Keratinocyte (primary cell): ENCODE measurements at places on chromosomes 6 and 20.
A peak's percentile ranks its signal among the peaks of the same experiment; 100 is the strongest.

- DNase-seq = no peak
Measured at GRCh38 chr6:97450087-97450486, 167.1 kb upstream of the MMS22L start.

DNA sequence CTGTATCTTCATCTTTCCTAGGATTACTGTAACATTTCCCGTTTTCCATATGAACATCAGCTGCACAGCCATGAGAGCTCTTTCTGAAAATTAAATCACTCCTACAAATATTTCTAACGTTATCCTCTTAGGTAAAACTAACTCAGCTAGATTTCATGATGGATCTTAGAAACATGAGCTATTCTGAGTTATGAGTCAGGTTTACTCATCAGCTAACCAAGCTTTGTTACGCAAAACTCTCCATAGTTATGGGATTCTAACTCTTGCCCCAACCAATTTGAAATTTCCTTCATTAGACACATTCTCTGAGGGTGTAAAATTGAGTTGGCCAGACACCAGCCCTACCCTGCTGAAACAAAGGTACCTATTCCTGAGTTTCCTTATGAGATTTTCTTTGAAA is 14.0 kb downstream of the DEFB110 start:
- DNase-seq = peak; percentile 15

DNA sequence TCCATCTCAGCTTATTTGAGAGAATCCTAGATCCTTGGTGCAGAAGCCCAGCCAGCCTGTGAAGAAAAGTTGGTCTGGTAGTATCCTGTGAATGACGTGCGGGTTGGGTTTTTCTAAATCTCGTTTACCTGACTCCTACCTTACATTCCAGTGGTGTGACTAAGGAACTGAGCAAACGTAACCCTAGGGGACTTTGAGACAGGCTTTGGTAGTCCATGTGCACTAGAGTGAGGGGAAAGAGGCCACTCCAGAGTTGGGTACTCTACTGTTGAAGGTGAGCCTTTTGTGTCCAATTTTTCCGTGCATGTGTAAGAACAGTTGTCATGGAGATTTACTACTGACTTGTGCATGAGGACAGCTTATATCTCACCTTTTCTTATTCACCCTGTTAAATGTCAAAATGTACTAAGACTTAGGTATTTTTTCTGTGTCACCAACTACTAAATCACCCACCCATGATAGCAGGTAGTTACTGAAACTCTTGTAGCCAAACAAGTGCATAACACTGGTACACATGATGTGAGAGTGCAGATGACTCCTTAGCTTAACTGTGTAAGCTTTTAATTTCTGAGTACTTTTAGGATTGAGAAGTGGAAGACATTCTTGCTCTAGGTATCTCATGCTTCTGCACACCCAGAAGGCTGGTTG is 26.3 kb upstream of the PLCG1 start:
- no peak for DNase-seq

DNA sequence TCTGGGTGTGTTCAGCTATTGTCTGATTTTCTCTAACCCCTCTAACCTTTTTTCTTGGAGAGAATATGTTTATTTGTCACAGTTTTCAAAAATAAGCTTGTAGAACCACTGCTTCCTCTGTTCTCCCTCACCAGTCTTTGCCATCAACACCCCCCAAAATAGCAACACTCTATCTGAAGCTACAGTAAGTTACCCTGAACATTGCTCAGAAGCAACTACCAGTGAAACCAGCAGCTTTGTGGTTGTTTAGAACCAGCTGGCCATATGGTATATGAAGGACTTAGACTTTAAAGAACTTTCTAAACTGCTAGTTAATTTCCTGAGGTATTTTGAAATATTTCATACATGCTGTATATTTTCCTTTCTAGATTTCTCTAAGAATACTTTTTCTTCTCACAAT is 242.9 kb downstream of the KHDRBS2 start:
- no peak for DNase-seq

DNA sequence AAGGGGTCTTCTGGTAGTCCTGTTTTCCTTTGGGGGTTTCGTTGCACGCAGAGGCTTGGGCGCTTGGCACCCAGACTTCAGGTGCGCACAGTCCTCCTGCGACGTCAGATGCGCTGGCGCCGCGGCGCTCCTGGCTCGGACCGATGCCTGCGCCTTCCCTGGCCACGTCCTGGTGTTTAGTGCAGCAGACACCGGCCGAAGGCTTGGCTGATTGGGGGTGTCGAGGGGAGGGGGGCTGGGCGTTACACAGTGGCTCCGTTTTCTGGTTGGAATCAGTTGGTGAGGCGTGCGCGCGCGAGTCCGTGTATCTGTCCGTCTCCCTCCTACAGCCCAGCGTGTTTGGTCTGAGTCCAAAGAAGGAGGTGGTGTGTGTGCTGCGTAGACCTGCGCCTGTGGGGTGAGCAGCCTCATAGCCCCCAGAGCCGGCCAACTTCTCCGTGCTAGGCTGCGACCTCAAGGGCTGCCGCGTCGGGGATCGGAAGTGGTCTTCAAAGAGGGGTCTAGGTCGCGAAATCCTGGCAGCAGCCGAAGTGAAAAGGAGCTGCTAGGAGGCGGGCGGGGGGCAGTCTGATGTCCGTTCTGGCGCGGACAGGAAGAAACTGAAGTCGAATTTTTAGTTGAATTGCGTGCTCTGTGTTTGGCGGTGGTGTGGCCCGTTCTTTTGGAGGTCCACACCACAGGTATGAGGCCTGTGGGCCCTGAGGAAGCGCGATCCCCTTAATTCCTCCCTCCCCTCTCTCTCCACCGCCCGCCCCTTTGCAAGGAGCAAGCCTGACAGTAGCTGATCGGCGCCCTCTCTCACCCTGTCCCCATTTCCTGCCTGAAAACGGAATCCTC is 1.5 kb downstream of the SYNDIG1 start:
- DNase-seq = no peak
